DMS 273 treated with DMSO at 0.1 percent for 48 hours (cell line): ENCODE measurements at places on chromosomes 2 and 18.

DNA sequence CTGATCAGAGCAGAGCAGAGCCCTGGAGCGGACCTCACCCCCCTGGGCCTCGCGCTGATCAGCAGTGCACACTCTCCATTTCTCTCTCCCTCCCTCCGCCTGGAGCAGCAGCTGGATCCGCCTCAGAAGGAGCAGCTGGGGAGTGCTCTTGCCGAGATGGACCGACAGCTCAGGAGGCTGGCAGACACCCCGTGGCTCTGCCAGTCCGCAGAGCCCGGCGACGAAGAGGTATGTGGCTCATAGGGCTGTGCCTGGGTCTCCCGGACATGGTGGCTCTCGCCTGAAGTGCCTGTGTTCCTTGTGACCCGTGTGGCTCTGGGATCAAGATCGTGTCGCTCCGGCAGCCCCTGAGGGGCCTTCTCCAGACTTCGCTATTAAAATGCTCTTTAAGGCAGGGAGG, 102.5 kb downstream of the USP40 start:
- DNase-seq = no peak

GRCh38 chr18:811892-812375, at the start of gene YES1:
Gene YES1, minus strand, starts transcription at chr18:812242. Its CDS starts 55,415 bp downstream, at chr18:756827.
- peak; percentile 43 for DNase-seq

DNA sequence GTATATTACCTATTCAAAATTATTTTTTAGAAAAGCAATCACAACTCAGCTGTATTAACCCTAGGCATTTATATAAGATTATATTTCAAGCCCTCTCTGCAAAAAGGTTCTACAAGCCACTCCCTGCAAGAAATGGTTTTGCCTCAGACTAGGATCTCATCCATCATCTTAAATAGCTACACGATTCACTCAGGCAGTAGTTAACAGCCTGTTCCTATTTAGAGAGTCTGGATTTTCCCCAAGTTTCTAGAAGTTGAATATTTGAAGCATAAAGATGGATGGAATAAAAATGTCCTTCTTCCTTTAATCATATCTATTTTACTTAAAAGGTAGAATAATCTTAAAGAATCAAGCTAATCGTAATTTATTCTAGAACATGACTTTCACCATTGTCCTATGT, 167.1 kb upstream of the STK17B start:
- DNase-seq = no peak

DNA sequence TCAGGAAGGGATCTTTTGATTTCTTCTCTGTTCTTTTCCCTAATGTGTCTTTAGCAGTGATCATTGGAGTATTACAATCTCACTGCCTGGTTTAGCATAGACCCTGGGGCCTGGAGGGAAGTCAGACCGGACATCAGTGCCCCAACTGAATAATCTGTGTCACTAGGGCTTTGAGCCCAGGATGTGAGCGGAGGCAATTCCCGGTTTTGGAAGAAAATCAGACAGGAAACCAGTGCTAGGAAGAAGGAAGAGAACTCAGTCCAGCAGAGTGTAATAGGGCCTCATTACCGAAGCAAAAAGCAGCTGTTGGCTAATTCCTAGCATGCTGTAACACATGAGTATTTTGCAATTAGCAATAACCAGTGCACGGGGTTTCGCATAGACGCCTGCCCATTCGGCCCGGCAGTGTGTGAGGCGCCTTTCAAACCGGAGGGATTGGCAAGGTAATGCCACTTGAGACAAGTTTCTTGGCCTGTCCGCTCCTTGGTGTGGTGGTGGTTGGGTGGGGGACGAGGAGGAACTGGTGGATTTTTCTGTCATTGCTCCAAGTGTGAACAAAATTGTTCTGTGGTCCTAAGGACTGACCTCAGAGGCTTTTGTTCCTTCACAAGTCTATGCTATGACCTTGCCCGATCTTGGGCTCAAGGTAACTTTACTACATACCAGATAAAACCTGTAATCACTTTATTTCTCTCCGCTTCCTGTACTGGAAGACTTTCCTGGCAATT, 2.8 kb downstream of the FOSL2 start:
- DNase-seq = peak; percentile 77

- no peak for DNase-seq
These were observed 653 bp downstream of the MRPS9 start for GRCh38 chr2:105038383-105039061.

- DNase-seq = no peak
These were observed 52.6 kb upstream of the UNC80 start for GRCh38 chr2:209719034-209719433.

GRCh38 chr18:23101861-23102432, 33.3 kb upstream of the CABLES1 start:
- no peak for DNase-seq

DNA sequence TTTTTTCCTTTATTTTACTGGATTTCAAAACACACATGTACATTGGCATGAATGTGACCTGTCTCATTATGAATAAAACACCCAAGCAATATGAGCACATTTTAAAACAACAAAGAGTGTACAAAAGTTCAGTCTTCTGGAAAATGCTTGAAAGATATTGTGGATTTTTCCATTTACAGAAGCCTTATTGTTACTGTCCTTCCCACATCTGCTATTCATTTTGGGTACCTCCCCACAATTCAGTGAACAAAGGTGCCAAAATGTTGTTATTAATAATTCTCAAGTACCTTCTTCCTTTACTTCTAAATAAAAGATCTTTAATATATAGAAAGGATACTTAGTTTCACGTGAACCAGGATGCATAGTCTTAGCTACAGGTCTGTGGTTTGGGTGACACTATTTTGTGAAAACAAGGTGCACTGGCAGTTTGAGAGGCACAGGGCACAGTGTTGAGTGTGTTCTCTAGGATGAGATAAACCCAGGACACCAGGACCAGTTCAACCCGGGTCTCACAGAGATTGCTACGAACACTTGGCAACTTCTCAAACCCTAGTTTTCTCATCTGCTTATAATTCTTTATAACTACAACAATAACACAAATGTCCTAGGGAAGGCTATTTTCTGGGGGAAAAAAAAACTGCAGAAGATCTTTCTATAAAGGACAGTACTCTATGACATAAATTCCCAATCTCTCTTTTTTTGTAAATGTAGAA, 84.5 kb upstream of the GALNT5 start:
- peak; percentile 65 for DNase-seq

- no peak for DNase-seq
These were observed 572.6 kb downstream of the TRIB2 start for GRCh38 chr2:13289310-13289709.

DNA sequence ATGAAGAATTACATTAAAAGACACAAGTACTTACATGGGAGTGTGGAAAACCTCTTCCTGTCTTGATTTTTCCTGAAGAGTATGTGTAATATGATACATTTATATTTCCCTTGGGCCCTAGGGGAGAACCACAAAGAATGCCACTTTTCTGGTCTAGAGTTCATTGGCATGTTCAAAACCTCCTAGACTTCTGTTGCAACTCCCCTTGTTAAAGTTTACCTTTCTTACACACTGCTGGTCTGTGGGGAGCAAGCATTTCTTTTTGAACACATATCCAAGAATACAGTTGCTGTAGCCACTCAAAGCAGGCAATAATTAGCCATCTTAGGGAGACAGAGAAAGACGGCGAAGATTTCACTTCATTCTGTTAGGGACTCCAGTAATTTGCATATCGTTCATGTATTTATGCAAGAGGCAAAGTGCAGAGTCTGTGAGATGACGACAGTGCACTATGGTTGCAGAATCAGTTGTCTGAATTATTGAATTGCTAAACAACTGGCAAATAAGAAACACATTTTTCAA, 103.5 kb downstream of the NOL4 start:
- no peak for DNase-seq

GRCh38 chr18:32284284-32284683, 94.4 kb downstream of the MEP1B start:
- no peak for DNase-seq

DNA sequence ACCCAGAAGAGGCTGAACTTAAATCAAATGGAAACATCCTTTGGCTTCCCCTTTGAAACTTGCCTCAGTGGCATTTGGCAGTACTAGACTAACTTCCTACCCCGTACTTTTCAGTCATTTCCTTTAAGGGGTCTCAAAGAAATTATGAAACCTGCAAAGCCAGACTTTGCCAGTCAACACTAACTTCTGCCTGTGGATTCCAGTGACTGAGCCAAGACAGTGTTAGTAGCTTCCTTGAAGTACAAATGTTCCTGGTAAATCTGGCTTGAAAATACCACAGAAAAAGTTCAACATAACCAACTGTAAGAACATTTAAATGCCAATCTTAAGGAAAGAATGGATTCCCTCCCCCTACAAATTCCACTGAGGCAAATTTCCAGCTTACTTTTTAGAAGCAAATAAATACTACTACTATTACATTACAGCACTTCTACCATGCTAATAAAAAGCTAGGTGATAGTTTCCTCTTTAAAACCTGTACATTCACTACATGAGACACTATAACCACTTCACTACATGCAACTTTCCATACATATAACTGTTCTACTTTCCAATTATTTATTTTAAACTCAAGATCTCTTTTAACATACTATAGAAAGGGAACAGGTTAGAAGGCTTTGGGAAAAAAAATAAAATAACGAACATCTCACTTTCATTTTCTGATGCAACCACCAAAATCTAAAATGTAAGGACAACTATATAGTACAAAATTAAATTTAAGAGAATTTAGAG, 2.4 kb downstream of the PELI1 start:
- DNase-seq = no peak

- no peak for DNase-seq
These were observed 560.5 kb upstream of the HS6ST1 start for GRCh38 chr2:128879161-128879560.

DNA sequence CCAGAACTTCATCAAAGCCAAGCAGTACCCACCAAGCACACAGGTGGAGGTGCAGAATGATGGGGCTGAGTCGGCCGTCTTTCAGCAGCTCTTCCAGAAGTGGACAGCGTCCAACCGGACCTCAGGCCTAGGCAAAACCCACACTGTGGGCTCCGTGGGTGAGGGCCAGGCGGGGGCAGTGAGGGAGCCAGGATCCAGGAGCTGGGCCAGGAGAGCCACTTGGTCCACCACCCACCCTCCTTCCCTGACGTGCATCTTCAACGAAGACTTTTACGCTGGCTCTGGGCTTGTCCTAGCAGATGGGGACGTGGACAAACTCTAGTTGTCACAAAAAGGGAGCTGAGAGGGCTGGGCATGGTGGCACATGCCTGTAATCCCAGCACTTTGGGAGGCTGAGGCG, 11.8 kb downstream of the VIL1 start:
- no peak for DNase-seq

GRCh38 chr2:196337208-196337953, 166.0 kb upstream of the STK17B start:
- no peak for DNase-seq

GRCh38 chr2:233603520-233603919, 13.9 kb upstream of the UGT1A8 start:
- no peak for DNase-seq

GRCh38 chr2:75640621-75641121, 5.9 kb upstream of the MRPL19 start:
- no peak for DNase-seq
